ENCODE measurements at places on chromosomes 7 and 10. TPM values are rescaled to one million over a fixed set of nuclear protein-coding genes. Genes with fewer than 3 reads are reported as not detected.
A peak's percentile ranks its signal among the peaks of the same experiment; 100 is the strongest.

The MSMB gene
- not detected for total RNA-seq

The EGR2 gene
- 0.19 TPM for total RNA-seq

The PLXDC2 gene
- 12.2 TPM for total RNA-seq

The LRRC18 gene
- not detected for total RNA-seq

The ZNF804B gene
- total RNA-seq = not detected

The RET gene
- 6.6 TPM for total RNA-seq

The TSPAN15 gene
- 9.5 TPM for total RNA-seq

The OLAH gene
- total RNA-seq = 0.27 TPM

The HTR5A gene
- total RNA-seq = not detected

The ANKRD22 gene
- not detected for total RNA-seq

The SPDYE6 gene
- total RNA-seq = not detected

The FAM20C gene
- 23.4 TPM for total RNA-seq

DNA sequence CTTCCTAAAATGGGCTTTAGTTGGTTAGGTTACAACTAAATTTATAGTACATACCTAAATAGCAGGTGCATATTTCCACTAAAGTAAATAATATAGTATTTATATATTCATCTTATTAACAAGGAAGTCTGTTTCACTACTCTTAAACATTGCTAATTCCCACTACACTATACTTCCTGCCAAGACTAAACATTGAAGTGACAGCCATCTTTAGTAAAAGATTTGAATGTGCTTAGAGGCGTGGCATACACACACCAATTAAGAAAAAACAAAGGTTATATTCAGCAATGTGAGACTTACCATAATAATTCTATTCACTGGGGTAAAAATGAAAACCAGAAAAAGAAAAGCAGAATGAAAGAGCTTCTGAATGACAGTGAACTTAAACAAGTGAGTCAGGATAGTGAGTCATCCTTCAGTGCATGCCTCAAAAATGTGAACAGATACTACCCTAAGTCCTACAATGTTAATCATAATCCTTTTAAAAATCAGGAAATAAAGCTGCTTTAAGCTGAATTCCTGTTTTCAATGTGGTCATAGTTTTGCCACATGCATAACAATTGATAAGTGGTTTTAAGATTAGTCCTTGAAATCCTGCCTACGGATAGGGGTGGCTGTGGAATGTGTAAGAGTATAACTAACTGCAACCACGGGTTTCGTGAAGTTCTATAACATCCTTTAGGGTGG lies 59.4 kb downstream of the USP6NL start:
- no peak for DNase-seq

- no peak for DNase-seq
Observed at GRCh38 chr7:22173685-22174573, 183.0 kb downstream of the RAPGEF5 start.

- DNase-seq = no peak
Observed at GRCh38 chr7:64879800-64880199, 23.3 kb upstream of the ZNF273 start.

- DNase-seq = peak; percentile 48
Observed at GRCh38 chr10:116809483-116810119, 39.7 kb upstream of the ENO4 start.

DNA sequence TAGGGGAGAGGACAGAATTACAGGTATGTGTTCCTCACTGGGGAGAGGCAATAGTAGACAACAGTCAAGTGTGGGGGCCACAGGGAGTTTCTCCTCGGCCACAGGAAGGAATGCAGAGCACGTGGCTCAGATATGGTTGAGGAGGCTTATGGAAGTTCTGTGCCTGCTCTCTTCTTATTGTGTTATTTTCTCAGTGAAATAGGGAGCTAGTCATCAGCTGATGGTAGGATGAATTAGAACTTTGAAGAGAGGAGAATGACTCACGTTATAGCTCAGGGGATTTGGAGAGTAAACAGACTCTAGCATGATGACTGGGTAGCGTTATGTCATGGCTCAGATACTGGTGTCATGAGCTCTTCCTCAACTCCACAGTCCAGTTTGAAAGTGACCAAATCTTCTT lies 308.3 kb upstream of the IGFBP3 start:
- DNase-seq = no peak

DNA sequence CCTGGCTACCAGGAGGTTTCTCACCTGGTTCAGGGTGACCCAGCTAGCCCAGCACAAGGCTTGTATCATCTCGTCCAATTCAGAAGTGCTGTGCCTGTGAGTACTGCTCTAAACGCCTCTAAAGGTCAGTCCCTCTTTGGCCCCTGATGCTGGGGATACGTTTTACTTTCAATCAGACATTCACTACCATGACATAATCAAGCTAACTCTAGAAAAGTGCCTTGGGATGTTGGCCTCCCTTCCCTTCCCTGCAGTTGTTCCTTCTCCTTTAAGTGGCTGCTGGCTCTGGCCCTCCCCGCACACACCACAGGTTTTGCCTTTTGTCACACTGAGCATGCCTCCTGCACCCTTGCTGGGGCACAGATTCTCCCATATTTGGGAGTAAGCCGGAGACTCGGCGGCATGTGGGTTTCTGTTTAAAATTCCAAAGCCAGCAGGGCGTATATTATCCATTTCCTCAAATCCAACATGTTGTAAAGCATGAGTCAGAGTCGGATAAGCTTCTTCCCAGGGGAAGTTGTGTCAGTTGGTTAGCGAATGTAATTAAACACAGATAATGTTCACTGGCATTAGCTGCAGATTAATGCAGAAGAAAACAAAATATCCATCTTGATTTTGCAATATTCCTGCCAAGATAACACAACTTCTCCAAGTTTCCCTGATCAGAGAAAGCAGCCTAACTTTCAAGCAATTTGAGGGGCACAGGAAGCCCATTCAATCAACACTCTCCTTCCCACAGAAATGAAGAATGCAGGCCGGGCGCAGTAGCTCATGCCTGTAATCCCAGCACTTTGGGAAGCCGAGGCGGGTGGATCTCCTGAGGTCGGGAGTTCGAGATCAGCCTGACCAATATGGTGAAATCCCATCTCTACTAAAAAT lies 31.8 kb upstream of the VCL start:
- peak; percentile 87 for DNase-seq

DNA sequence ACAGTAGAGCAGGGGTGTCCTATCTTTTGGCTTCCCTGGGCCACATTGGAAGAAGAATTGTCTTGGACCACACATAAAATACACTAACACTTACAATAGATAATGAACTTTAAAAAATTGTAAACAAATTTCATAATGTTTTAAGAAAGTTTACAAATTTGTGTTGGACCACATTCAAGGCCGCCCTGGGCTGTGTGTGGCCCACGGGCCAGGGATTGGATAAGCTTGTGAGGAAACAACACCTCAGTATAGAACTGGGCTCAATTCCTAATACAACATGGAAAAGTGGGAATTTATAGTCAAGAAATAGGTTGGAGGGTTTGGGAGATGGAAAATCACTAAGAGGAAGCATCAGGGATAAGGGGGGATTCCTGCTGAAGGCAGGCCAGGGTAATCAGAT lies 17.7 kb downstream of the ZNF277 start:
- no peak for DNase-seq

- DNase-seq = no peak
Observed at GRCh38 chr10:75358835-75359421, 42.6 kb downstream of the ZNF503 start.

DNA sequence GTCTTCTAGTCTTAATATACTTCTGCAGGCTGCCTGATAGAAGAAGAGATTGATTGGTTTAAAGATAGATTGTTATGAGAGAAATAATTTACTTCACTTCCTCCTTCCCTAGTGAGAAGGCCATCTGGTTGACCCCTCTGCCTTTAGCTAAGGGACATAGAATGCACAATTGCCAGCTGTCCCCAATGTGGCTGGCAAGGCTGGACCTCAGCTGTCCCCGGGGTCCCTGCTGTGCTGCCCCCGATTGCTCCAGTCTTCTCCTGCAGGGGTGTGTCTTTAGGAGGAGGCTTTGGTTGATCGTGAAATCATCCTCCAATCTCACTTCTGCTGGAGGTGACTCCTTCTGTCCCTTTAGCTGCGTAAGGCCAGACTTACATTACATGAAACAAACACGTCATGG lies 388.5 kb downstream of the DPP6 start:
- no peak for DNase-seq

DNA sequence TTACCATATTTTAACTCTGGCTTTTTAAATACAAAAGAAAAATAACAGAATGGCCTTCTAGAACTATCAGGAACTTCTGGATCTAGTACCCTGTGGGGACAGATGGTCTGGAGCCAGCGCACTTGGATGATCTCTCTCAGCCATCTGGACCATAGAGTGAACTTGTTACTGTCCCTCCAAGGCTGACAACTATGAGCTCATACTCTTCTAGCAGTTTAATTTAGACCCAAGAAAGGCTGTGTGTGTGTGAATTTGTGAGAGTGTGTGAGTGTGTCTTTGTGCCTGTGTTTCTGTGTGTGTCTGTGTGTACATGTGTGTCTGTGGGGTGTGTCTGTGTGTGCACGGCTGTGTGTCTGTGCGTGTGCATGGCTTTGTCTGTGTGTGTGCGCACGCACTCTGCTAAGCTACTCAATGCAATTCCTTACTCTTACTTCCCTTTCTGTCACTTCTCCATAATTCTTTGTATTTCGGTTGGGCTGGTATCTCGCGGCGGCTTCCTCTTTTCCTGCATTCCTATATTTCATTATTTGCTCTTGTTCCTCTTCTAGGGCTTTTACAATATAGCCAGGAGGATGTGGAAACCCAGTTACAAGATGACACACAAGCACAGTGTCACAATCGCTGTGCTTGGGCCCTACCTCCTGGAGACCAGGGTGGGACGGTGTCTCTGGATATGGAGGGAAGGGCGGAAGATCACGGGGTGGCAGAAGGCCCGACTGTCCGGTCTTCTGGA lies 51.9 kb downstream of the IKZF1 start:
- DNase-seq = peak; percentile 81

GRCh38 chr7:124032369-124033094 lies at the start of gene TMEM229A:
Gene TMEM229A, minus strand, starts transcription at chr7:124033067. Its CDS starts 64 bp downstream, at chr7:124033003.
- DNase-seq = peak; percentile 49

GRCh38 chr7:106736123-106736507 lies 75.2 kb upstream of the CCDC71L start:
- no peak for DNase-seq

- no peak for DNase-seq
Observed at GRCh38 chr10:35172146-35172545, 45.5 kb downstream of the CREM start.

- DNase-seq = no peak
Observed at GRCh38 chr7:55425141-55425752, 60.1 kb downstream of the LANCL2 start.

- DNase-seq = no peak
Observed at GRCh38 chr10:62080905-62081304, 179.4 kb downstream of the ARID5B start.

- DNase-seq = peak; percentile 62
Observed at GRCh38 chr7:42745357-42746059, 166.4 kb downstream of the C7orf25 start.

DNA sequence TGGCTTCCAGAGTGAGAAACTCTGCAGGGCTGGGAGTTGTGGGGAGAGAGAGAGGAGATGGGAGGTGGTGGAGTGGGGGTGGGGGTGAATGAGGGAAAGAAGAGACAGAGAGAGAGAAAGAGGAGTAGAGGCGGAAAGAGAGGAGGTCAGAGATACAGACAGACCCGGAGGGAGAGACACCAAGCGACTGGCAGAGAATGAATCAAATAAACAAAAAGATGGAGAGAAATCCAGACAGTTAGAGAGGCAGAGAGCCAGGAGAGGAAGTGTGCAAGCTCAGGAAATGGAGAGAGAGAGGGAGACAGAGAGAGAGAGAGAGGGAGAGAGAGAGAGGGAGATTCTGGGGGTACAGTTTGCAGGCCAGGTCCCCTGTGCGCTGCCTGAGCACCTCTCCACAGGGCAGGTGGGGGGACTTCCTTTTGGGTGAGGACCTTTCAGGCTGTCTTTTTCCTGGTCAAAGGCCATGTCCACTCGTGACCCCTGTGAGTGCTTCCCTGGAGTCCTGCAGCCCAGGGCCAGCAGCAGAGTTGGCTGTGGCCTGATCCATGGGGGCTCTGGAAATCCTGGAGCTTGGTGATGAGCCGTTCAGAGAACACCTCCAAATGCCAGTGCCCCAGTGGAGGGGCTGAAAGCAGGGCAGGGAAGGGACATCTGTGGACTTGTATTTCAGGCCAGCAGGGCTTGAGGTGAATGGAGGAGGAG lies 25.0 kb upstream of the PCBD1 start:
- peak; percentile 17 for DNase-seq

DNA sequence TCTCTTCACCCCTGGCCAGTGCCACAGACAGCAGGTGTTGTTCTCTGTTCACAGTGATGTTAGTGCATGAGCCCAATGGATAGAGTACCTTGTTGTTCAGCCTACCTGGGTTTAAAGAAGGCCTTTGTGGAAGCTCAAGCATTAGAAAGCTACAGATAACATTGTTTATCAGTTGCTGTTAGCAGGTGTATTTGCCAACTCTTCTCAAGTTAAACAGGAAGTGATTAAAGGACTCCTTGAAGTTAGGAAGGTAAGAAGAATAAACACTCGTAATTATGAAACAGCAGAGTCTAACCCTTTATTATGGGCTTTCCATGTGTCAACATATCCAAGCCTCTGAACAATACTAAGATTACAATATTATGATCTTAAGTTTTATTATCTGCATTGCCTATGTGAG lies 25.9 kb downstream of the RGR start:
- DNase-seq = no peak

DNA sequence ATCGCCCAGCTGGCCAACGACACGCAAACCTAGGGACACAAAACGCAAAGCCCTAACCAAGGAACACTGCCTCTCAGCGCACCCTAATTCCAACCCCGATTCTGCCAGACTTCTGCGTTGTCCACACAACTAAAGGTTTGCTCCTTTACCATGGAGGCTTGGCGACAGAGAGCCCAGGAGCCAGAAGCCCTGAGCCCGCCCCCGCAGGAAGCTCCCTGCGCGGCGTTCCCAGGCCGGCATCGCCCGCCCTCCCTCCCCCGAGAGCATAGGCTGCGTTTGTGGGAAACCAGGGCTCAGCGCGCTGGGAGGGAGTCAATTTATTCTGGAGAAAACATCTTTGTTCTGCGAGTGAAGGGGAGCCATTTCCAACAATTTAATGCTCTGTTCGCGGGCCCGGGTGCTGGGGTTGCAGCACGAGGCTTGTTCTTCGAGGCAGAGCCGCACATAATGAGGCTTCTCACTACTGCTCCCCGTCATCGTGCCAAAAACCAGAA lies 103.9 kb downstream of the GRID1 start:
- no peak for DNase-seq

- DNase-seq = no peak
Observed at GRCh38 chr10:124126145-124126982, 33.0 kb upstream of the CHST15 start.

- no peak for DNase-seq
Observed at GRCh38 chr10:33963729-33964128, 629.3 kb upstream of the NRP1 start.

- no peak for DNase-seq
Observed at GRCh38 chr7:41873741-41874140, 170.9 kb upstream of the INHBA start.

- no peak for DNase-seq
Observed at GRCh38 chr10:127942811-127943210, 35.9 kb downstream of the PTPRE start.

- DNase-seq = no peak
Observed at GRCh38 chr7:40977533-40977932, 725.4 kb downstream of the INHBA start.

Measured in Right ventricle myocardium superior (tissue), 1 donor.